ENCODE measurements at places on chromosomes 12 and 14.

DNA sequence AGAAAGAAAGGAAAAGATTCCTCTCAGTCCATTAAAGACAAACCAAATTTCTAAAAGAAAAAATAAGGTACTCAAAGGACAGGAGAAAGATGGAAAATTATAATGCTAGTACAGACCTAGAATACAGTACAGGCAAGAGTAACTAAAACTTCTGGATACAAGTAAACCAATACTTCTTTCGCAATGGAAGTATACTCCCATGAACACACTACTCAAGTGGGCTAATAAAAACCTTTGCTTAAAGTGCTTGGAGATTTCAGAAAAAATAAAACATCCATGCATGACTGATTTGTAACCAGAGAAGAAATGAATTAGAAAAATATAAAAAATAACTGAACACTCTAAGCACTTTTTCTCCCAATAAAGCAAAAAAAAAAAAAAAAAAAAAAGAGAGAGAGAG lies 3.5 kb downstream of the ZBTB25 start:
- DNase-seq, result no peak

- no peak for DNase-seq
Measured at GRCh38 chr14:21840765-21841164, 167.1 kb upstream of the OR4E1 start.

DNA sequence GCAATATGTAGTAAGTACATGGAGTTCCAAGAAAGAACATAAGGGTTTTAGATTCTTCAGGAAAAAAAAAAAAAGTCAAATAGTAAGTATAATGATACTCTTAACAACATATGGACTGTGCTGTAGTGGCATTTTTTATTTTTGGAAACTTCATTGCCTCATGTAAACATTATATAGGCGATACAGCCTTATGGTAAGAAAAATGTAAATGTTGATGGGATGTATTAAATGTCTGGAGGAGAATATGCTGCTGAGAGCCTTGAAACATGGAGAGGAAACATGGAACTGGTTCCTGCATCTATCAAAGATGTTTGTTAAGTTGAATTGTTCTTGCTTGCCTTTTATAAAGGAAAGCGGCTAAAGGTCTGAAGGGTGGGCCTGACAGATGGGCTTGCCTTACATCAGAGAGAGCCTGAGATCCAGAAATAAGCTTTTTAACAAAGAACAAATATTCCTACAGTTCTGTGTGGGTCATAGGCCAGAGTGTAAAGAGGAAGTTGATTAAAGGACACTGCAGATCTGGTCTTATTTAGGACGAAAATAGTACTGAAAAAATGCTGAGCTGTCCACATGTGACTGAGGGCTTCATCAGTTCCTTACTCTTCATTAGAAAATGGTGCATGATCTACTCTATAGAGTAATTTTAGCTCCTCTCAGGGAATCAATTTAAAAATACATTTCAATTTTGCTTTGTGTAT lies 448.1 kb upstream of the DCN start:
- DNase-seq, result no peak

- no peak for DNase-seq
Measured at GRCh38 chr12:27907766-27908165, 64.8 kb downstream of the PTHLH start.

GRCh38 chr14:101087614-101088394 lies 184.3 kb upstream of the RTL1 start:
- no peak for DNase-seq

GRCh38 chr12:106747973-106748436 lies 26.5 kb upstream of the RIC8B start:
- no peak for DNase-seq
